Left cardiac atrium (tissue), 4 donors: ENCODE measurements at places on chromosomes 12 and 14.

- DNase-seq, result peak; percentile 88
Observed at GRCh38 chr12:124913474-124914391, 717 bp downstream of the UBC start.

DNA sequence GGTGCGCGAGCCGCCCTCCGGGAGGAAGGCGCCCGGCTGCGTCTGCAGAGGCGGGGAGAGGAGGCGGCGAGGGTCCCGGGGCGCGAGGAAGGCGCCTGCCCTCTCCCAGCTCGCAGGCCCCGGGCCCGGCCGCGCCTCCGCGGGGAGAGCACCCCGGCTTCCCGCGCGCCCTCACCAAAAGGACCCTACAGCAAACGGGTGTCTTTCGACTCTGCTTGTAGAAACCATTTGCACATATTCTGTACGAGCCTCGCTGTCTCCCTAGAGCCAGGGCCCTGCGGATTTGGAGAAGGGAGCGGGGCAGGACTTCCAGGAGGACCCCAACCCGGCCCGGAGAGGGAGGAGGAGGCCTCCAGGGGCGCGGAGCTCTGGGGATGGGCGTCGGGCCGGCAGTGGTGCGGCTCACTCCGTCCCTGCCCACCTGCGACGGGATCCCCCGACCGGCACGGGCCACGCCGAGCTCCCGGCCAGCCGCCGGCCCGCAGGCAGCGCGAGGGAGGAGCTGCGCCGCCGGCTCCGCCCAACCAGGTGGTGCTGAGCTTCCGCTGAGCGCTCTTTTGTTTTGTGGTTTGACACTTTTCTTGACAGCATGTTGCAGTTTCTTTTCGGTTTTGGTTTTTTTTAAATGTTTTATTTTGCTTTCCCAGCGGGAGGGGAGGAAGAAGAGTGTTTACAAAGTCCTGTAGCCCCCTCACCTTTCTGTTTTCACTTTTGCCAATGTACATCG lies 103.3 kb upstream of the FKBP4 start:
- no peak for DNase-seq

- no peak for DNase-seq
Observed at GRCh38 chr12:109485201-109485600, 7.8 kb downstream of the UBE3B start.

- DNase-seq, result no peak
Observed at GRCh38 chr14:76019676-76020075, 34.1 kb downstream of the IFT43 start.

- DNase-seq, result no peak
Observed at GRCh38 chr14:82365471-82365870, 831.8 kb upstream of the SEL1L start.

GRCh38 chr12:106211973-106212372 lies 35.8 kb downstream of the CKAP4 start:
- DNase-seq, result no peak

DNA sequence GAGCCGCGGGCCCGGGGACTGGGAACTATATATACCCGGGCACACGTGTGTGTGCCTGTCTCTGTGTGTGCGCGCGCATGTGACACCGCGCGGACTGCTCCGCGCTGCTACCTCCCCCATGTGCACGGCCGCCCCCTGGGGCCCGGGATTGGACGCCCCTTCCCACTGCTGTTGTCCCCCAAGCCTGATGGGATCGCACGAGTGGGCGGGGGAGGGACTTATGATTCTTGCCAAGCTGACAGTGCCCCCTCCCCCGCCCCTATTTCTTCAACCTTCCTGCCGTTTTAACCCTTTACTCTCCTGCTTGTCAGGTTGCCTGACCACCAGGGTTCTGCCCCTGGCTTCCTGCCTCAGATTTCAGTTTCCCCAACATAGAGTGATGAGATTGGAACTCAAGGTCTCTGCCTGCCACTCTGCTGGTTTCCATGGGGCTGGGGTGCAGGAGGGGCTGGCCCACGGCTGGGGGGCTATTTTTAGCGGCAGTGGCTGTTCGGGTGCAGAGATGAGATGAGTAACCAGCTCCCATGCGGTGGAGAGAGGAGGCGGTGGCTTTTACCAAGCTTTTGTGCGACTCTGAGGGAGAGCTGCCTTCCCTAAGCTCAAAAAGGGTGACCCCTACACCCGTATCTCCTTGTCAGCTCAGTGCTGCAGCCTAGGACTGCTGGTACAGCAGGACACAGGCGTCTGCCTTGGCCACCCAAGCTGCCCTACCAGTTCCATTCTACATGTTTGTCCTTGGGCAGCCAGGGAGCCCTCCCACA lies at the start of gene DDN:
DDN (minus strand) TSS at position 5 of the 761 bp plus-strand sequence. CDS start 88 bp downstream, outside the sequence.
- DNase-seq, result peak; percentile 56

DNA sequence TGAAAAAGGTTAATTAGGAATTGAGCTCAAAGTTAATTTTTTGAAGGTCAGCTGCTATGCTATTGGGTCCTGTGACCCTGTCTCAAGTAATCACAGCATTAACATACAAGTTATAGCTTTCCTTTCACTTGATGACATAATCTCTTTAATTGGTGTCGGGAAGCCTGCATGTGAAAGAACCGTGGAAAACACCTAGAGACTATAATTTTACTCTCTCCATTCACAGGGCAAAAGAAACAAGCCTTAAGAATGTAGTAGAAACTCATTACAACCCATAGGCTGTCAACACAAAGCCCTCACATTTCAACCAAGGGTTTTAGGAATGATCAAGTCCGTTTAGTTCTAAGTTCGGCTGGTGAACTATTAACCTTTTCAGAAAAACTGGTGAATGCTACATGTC lies 104.4 kb downstream of the PPM1A start:
- no peak for DNase-seq
